ENCODE measurements at places on chromosomes 4 and X.
A peak's percentile ranks its signal among the peaks of the same experiment; 100 is the strongest.

GRCh38 chrX:131841496-131842437, 181.3 kb upstream of the STK26 start:
- DNase-seq = no peak

DNA sequence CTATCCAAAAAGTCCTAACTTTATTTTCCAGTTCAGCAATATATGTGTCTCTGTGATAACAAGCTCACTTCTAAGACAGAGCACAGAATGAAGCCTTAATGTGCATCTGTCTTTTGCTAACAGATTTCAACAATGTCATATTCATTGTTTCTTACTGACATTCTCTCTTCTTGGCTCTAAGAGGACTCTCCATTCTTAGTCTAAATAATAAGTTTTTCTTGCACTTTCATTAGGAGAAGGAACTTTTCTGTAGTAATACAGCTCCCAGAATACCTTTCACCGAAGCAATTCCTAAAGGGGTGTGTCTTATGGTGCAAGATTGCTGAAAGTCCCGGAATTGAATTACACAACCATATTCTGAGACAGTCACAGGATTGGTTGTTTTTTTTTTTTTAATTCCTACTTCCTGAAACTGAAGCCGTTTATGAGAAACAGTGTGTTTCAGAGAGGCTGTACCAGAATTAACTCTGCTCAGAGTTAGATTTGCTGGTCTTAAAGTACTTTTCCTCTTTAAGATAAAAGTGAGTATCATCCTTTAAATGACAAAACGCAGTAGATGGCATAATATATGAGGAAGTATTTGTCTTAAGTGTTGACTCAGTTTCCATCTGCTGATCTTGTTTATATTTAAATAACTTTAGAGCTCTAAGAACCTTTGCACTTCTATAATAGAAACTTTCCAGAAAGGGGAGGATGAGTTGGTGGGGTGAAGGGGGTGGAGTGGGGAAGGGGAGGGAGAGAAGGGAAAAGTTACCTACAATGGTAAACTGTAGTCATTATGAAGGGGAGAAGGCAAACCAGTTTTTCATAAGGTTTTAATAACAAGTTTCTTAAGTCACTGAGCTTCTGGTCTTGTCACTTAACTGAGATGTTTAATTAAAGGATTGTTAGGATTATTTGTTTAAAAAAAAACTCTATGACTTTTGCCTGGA, at the start of gene ALPK1:
Gene ALPK1 (plus strand): TSS at position 421 of the 932 bp plus-strand sequence.
- DNase-seq = no peak

DNA sequence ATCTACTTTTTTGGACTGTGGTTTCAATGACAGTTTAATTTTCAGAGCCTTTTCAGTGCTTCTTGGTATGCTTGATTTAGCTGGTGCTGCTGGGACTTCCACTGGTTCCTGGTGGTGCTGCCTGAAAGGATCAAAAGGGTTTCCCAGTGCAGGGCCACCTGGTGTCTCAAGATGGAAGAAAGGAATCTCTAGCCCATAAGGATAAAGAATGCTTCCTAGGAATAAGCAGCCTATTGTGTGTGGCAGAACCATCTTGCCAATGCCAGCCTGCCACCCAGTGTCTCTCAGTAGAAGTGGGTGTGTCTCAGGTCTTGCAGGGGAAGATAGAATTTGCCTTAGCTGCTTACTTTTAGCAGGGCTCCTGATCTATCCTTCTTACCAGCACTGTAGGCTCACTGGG, 15.0 kb upstream of the RAI2 start:
- DNase-seq = no peak

GRCh38 chr4:164779811-164780216, 25.9 kb downstream of the SMIM31 start:
- no peak for DNase-seq

- DNase-seq = no peak
Observed at GRCh38 chr4:3389233-3390215, 52.2 kb upstream of the HGFAC start.

DNA sequence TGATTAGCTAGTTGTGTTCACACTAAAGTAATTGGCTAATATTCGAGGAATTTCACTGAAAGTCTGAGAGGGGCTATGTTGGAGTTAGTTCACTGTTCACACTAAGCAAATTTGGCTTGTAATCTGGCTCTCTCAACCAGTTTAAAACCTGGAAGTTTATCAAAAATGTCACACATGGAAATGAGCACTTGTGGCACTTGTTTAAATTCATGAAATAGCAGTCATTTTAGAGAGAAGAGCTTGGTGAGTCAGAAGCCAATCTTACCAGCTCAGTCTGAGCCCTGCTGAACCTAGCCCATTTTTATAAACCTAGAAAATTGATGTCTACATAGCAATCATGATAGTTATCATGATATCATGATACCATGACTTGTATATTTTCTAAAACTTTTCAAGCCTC, 90.7 kb upstream of the JADE1 start:
- DNase-seq = no peak

DNA sequence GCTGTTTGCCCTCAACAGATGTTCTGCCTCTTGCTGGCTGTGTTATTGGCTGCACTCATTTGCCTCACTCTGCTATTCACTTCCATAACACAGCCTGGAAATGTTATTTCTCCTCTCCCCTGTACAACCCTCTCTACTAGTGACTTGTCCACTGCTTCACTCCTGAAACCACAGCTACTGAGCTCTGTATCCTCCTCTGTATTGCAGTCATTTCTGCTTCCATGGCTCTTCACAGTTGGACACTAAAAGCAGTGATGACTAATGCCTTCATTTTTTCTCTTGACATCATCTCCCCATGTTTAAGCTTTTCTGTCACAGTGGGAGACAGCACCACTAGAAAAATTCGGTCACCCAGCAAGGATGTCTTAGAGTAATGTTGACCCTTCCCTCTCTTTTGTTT, 123.0 kb upstream of the PPP1R2C start:
- no peak for DNase-seq

- DNase-seq = no peak
Observed at GRCh38 chr4:19386786-19387185, 864.9 kb upstream of the SLIT2 start.

- no peak for DNase-seq
Observed at GRCh38 chr4:152938237-152938947, 2.3 kb downstream of the FHDC1 start.

GRCh38 chr4:142493255-142494110, 352.6 kb downstream of the INPP4B start:
- DNase-seq = no peak

DNA sequence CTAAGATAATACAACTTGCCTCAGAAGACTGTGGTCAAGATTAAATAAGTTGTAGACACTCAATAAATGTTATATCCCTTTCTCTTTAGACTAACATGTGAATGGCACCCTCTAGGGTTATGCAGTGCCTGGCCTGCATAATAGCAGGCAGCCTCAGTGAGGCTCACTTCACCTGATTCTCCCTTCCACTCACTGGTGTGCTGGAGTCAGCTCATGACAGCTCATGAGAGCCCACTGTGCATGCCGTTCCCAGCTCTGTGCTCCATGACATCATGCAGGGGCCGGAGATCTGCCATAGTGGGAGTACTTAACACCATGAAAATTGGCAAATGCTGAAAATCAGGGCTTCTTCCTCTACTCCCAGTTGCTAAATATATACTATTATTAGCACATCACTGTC, 64.5 kb downstream of the TEC start:
- no peak for DNase-seq

GRCh38 chrX:147875866-147876596, 35.7 kb upstream of the FMR1 start:
- DNase-seq = no peak

- DNase-seq = no peak
Observed at GRCh38 chr4:41145571-41146078, 68.7 kb downstream of the APBB2 start.

- DNase-seq = no peak
Observed at GRCh38 chrX:136694431-136695087, 46.6 kb downstream of the CD40LG start.

- no peak for DNase-seq
Observed at GRCh38 chrX:12979616-12980015, 4.7 kb downstream of the TMSB4X start.

DNA sequence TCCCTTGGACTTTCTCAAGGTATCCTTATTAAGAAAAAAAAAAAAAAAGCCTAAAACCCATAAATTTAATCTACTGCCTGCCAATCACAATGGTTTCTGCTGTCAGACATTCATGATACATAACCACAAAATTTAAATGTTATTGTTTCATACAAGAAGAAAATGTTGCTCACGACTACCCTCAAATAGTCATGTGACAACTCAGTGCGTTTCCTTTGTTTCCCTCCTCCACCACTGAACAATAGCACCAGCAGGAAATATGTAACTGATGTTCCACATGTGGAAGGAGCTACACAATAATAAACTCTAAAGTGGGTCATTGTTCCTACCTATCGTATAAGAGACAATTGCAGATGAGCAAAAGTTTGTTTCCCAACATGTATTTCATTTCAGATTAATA, 244.1 kb upstream of the EDNRA start:
- no peak for DNase-seq

GRCh38 chrX:97685753-97686152, 802.0 kb downstream of the RPA4 start:
- DNase-seq = no peak

GRCh38 chr4:104491481-104492182, 3.1 kb downstream of the CXXC4 start:
- peak; percentile 14 for DNase-seq

GRCh38 chr4:64192731-64193412, 216.4 kb downstream of the TECRL start:
- no peak for DNase-seq

DNA sequence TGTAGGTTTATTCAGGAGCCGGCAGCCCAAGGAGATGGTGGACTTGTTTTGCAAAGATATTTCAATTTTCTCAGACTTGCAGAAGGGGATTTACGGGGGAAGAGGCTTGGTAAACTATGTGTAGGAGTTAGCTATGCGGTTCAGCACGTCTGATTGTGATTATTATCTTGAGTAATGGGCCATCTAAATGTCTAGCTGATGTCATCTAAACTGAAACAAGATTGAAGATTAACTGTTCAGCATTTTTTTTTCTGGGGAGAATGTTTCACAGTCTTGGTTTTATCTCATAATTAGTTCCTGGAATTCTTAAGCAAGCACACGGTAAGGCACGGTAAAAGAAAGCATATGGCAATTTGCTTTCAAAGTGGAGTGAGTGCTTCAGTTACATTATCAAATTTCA, 207.3 kb upstream of the CXorf51B start:
- DNase-seq = no peak

GRCh38 chr4:125735102-125735501, 420.3 kb downstream of the FAT4 start:
- no peak for DNase-seq

- no peak for DNase-seq
Observed at GRCh38 chr4:181957088-181957487, 286.1 kb upstream of the TENM3 start.

- no peak for DNase-seq
Observed at GRCh38 chrX:24494647-24495075, 29.6 kb downstream of the PDK3 start.

- DNase-seq = no peak
Observed at GRCh38 chrX:12352922-12353321, 214.6 kb downstream of the FRMPD4 start.

DNA sequence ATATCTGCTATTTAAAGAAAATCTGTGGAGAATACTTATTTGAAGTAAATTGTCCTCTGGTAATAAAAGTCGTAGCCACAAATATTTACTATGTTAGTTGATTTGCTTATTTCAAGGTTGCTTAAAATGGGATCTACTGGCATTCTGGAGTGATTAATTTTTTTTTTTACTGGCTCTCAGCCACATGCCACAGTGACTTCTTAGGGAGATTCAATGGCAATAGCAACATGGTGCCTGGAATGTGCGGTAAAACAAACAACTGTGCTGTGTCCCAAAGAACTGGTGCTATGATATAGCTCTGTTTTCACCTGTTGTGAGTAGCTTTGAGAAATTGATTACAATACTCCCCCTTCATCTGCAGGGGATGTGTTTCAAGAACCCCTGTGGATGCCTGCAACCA, 324.3 kb downstream of the GPAT3 start:
- no peak for DNase-seq

- DNase-seq = no peak
Observed at GRCh38 chr4:95693594-95693993, 144.8 kb upstream of the UNC5C start.

DNA sequence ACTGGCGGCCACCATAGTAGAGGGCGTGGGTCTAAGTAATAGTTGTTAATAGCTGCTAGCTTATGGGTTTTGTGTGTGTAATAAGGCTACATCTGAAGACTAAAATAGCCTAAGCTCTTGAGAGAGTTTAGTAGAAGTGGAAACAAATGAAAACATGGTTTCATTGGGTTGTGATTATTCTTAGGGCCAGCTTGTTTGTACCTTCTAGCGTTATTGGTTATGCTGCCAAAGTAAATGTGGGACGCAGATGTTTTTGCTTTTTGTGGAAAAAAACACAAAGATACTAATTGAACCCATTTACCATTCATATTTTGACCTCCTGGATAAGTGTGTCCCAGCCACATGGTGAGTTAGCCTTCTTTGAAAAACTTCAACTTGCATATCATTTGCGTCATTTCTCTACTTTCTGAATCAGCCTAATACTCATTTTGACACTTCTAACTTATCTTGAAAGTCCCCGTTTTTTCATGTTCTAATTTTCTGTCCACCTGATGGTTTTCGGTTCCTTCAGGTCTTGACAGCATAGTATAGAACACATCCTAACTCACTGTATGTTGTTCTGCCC, 305.3 kb downstream of the FRMPD4 start:
- DNase-seq = no peak

DNA sequence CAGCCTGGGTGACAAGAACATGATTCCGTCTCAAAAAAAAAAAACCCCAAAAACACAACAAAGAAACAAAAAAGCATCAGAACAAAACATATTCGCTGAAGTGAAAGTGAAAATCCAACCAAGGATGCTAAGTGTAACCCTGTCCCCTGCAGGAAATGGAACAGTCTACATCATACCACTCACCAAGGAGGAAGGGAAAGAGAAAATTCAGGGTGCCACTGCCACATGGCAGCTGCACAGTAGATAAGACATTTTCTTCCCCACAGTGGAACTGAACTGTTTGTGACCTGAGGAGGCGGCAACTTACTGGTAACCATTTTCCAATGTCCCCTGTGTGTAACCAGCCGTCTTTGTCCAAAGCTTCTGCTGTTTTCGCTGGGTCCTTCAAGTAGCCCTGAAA, 28.2 kb upstream of the CENPU start:
- DNase-seq = no peak

GRCh38 chrX:110037178-110037577, 34.3 kb downstream of the TMEM164 start:
- no peak for DNase-seq
